Stimulated activated CD4-positive, alpha-beta T cell treated with anti-CD3 and anti-CD28 coated beads, TNF-alpha, amount 100 ng/mL, for 24 hours (primary cell): ENCODE measurements at places on chromosomes 12 and 14.
A peak's percentile ranks its signal among the peaks of the same experiment; 100 is the strongest.

- DNase-seq, result peak; percentile 79
Observed at GRCh38 chr14:21525962-21526671, at the start of gene SALL2. Gene SALL2 (minus strand): TSS chr14:21526346. CDS start chr14:21526127, 219 bp downstream.

DNA sequence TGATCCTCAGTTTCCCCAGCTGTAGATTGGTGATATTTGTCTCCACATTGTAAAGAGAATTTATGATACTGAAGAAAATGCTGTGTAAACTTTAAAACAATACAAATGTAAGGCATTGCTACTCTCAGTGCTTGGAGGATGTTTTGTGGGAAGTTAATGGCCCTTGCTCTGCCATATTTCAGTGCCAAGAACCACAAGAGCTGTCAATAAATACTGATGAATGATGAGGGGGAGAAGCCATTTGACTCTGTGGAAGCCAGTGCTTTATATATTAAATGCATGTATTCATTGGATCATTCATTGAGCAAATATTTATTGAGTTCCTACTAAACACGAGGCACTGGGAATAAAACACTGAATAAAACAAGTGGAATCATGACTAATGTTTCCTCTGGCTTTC, 30.8 kb downstream of the CACNA1C start:
- DNase-seq, result no peak

- no peak for DNase-seq
Observed at GRCh38 chr14:32230695-32231280, 27.7 kb upstream of the RNU6-8 start.

GRCh38 chr12:31249356-31249755, 76.6 kb downstream of the SINHCAF start:
- DNase-seq, result no peak
